ENCODE measurements at places on chromosomes 16 and 17. TPM values are rescaled to one million over a fixed set of nuclear protein-coding genes. Genes with fewer than 3 reads are reported as not detected.

The KRTAP9-8 gene
- not detected for total RNA-seq

The CNTNAP4 gene
- not detected for total RNA-seq

The SLC38A10 gene
- total RNA-seq, result 81.6 TPM

The GPRC5C gene
- 85.4 TPM for total RNA-seq

The MAPK7 gene
- 19.3 TPM for total RNA-seq

The TBL3 gene
- total RNA-seq, result 41.1 TPM

The GPT2 gene
- 11.9 TPM for total RNA-seq
